ENCODE measurements at places on chromosomes 5 and 9.

- no peak for DNase-seq
These were observed 751 bp upstream of the RIC1 start for GRCh38 chr9:5628183-5628529.

DNA sequence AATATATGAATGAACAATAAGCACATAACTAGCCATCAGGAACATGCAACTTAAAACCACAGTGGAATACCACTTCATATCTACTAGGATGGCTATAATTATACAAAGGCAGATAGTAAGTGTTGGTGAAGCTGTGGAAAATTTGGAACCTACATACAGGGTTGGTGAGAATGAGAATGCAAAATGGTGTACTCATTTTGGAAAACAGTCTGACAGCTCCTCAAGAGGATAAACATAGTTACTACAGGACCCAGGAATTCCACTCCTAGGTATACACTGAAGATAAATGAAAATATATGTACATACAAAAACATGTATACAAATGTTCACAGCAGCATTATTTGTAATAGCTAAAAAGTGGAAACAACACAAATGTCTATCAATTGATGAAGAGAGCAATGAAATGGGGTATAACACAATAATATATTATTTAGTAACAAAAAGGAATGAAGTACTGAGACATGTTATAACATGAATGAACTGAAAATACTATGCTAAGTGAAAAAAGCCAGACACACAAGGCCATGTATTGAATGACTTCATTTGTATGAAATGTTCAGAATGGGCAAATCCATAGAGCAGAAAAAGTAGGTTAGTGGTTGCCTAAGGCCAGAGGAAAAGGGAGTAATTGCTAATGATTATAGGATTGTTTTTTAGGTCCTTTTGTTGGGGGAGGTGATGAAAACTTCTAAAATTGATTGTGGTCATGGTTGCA lies 31.2 kb upstream of the CDK5RAP2 start:
- no peak for DNase-seq

DNA sequence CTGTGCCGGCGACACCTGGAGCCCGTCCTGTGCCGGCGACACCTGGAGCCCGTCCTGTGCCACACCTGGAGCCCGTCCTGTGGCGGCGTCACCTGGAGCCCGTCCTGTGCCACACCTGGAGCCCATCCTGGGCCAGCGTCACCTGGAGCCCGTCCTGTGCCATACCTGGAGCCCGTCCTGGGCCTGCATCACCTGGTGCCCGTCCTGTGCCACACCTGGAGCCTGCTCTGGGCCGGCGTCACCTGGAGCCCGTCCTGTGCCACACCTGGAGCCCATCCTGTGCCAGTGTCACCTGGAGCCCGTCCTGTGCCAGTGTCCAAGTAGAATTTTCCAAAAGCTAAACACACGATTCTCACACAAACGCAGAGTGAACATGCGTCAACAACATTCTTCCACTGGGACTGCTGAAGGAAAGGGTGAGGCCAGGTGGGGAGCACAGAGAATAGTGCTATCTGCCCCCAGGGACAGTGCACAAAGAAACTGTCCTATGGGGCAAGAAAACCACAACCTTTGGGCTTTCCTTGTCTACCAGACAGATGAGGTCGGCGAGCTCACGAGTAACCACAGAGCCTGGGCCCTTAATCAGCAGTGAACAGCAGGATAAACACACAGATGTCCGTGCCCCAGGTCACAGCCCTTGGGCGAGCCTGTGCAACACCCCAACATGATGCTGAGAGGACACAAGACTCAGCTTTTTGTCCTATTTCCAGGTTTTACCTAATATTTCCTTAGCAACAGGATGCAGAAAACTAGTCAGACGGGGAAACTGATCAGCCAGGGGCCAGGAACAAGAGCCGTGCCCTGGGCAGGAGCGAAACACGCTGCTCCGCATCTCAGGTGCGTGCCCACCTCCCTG lies 7.9 kb downstream of the QSOX2 start:
- no peak for DNase-seq

DNA sequence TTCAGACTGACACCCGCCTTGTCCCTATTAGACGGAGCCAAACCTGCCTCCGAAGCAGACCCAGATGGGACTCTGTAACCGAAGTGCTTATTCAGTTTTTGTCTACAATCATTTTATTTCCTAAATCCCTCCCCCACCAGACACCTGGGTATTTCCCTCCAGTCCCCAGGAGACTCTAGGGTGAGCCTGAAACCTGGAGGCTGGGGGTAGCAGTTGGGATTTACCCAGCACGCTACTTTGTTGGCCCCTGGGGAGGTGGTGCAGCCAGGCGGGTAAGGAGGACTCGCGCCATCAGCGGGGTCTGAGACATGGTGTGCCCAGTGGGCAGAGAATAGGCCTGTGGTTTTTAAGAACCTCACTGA lies 1.3 kb upstream of the LHX2 start:
- no peak for DNase-seq

DNA sequence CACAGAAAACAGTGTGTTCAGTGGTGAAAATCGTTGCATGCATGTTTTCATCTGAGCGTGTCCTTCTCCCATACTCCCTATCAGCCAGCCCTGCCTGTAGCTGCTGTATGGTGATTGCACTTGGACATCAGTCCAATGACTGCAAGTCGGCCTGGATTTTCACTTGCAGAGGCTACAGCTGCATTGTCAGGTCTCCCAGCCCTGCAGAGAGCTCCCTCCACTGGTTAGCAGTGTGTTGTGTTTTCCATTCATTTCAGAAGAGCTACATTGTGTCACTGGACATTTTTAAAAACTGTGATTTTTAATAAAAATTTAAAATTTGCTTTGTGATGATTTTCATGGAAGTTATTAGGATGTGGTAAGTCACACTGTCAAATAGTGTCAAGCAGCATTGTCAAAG lies 96.6 kb downstream of the SYK start:
- peak; percentile 52 for DNase-seq

DNA sequence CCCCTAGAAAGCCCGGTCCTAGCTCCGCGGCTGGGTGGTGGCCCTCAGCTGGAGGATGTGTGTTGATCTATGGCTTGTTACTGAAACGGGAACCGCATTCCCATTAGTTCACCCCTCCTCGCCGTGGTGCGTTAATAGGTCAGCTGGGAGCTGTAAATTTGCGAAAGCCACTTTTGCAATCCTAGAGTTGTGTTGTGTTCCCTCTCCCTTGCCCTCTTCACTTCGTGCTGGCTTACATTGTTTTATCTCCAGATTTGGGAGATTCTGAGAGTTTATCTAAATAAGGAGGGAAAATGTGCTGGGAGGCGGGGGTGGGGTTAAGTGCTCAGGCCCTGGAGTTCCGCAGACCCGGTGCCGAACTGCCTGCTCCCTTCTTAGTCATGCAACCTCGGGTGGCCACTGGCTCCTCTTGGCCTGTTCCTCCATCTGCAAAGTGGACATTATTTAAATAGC lies 62.8 kb downstream of the HMCN2 start:
- DNase-seq: no peak

DNA sequence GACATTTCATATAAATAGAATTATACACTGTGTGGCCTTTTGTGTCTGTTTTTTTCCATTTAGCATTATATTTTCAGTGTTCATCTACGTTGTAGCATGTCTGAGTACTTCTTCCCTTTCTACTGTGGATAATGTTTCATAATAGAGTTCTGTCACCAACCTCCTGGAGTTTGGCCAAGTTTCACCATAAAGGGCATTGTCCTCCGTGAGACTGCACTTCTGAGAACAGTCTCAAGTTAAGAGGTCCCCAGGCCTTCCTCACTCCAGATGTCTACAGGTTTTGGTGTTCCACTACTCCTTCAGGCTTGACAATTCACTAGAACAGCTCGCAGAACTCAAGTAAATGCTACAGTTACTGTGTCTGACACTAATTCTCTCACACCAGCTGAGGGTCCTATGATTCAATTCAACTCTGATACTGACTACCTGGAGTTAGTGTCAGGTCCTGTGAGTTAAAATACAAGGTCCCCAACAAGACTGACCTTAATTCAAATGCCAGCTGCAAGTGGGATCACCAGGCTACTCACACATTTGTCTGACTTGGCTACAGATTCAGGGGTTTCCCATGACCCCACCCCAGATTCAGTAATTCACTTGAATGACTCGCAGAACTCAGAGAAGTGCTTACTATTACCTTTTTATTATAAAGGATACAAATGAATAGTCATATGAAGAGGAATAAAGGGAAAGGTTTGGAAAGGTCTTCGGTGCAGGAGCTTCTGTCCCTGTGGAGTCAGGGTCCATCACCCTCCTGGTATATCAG lies 31.1 kb downstream of the SLC35A4 start:
- no peak for DNase-seq

DNA sequence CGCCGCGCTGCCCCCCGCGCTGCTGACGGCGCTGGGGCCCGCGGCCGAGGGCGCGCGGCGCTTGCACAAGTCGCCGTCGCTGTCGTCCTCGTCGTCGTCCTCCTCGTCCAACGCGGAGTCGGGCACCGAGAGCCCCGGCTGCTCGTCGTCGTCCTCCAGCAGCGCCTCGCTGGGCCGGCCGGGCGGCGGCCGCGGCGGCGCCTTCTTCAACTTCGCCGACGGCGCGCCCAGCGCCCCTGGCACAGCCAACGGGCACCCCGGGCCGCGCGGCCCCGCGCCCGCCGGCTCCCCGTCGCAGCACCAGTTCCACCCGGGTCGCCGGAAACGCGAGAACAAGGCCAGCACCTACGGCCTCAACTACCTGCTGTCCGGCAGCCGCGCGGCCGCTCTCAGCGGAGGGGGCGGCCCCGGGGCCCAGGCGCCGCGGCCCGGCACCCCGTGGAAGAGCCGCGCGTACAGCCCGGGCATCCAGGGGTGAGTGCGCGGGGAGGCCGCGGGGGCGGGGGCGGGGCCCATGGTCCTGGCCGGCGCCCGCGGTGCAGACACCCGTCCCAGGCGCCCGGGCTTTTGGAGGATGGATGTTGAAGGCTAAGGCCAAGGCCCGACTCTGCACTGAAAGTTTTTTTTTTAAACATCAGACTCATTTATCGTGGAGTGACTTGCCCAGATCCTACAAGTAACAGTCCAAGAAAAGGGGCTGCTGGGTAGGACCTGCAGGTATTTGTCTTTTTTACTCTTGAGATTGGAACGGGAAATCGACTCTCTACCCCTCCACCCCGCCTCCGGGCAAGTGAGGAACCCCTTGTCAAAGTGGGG lies 1.2 kb downstream of the TENT4A start:
- peak; percentile 69 for DNase-seq

DNA sequence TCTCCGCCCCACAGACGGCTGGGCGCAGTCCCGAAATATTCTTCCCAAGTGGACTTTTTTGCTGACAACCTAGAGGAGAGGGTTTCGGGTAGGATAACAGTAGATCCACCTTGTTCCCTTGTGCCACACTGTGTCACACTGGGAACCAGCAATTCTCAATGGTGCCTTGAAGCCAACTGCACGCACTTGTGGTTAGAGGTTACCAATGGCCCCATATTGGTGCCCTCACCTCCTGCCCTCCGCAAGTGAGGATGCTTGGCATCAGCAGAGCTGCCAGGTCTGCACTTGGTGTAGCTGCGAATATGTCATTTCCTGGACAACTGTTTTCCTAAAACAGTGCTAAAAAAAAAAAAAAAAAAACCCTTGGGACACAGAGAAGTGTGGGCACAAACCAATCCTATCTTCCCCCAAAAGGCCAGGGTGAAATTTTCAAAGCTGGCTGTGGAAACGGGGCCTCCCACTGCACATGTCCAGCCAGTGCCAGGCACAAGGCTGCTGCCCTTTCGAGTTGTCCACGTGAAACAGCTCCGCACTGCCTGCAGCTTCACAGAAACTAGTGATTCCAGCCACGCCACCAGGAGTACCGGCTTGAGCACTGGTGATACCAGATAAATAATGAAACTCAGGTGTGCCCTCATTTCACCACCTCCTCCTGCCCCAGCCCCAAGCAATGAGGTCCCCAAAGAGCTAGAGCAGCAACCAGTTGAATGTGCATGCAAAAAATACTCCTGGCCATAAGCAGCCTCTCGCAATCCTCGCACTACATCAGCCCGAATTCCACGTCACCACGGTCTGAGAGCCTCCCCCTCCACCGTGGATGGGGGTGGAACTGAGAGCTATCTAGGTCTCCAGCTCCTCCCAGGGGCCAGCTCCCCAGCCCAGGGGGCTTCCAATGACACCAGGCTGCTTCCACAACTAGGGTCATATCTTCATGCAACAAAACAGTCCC lies 51.2 kb downstream of the USP20 start:
- no peak for DNase-seq

GRCh38 chr9:72315089-72315509 lies 49.9 kb downstream of the ZFAND5 start:
- DNase-seq: peak; percentile 66

- no peak for DNase-seq
These were observed 75.8 kb downstream of the GOLPH3 start for GRCh38 chr5:32098291-32098690.

DNA sequence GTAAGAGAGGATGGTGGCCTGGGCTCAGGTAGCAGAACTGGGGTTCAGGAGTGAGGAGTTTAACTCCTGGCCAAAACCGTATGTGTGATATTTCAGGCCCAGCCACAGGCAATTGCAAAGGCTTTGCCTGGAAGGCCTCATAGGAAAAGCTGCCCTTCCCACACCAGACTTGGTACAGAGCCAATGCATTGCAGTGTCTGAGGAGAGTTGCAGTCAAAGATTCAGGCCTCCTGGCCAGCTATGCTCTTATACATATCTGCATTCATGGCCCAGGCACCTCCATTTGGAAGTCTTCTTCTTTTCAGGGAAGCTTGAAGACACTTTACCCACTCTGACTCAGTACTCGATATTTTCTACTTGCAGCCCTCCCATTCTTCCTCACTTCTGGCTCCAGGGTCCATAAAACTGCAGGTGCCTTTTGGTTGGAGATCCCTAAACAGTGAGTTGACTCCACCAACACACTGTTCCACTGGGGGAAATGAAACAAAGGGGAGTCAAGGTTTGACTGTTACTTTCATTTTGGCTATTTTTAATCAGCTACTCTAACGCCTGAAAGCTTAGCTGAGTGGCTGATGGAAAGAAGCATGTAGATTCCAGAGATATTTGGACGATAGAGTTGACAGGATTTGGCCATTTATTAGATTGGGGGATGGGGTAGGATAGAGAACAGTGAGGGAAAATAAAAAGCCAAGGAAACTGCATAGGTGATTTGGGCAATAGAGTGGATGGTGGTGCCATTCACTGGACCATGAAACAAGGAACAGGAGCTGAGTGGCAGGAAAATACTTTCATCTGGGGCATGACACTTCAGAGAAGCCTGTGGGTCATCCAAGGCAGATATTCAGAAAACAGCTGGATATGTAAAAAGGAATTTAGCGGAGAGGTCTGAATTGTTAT lies 30.6 kb upstream of the IL33 start:
- peak; percentile 62 for DNase-seq

GRCh38 chr5:55578771-55579170 lies 44.0 kb upstream of the PLPP1 start:
- peak; percentile 36 for DNase-seq

DNA sequence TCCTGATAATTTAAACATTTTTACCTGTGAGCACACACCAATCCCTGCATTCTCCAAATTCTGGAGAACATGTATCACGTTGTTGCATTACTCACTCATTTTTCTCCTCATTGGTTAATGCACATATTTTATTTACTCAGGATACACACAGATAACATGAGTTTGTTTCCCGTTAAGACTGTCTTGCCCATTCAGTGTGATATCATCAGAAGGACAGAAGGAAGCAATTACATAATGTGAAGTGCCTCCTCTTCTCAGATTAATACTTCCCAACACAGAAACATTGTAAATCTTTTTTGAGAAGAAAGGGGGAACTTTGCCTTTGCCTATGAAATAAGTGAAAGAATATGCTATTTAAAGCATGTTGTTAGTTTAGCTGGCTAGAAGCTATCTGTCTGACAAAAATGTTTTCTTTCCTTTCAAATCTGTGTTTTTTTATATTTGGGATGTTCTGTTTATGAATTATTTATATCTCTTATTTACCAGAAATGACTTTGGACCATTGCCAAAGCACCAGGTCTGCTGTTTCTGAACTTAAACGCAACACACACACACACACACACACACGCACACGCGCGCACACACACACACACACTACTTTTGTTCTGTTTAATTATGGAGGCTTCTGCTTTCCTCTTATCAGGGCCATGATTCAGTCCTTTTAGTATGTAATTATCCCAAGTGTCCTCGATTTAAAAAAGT lies 186.5 kb downstream of the CHSY3 start:
- no peak for DNase-seq

Data from AG20443 (cell line).